NCI-H524 (cell line): ENCODE measurements at places on chromosomes 7 and 10.
A peak's percentile ranks its signal among the peaks of the same experiment; 100 is the strongest.

DNA sequence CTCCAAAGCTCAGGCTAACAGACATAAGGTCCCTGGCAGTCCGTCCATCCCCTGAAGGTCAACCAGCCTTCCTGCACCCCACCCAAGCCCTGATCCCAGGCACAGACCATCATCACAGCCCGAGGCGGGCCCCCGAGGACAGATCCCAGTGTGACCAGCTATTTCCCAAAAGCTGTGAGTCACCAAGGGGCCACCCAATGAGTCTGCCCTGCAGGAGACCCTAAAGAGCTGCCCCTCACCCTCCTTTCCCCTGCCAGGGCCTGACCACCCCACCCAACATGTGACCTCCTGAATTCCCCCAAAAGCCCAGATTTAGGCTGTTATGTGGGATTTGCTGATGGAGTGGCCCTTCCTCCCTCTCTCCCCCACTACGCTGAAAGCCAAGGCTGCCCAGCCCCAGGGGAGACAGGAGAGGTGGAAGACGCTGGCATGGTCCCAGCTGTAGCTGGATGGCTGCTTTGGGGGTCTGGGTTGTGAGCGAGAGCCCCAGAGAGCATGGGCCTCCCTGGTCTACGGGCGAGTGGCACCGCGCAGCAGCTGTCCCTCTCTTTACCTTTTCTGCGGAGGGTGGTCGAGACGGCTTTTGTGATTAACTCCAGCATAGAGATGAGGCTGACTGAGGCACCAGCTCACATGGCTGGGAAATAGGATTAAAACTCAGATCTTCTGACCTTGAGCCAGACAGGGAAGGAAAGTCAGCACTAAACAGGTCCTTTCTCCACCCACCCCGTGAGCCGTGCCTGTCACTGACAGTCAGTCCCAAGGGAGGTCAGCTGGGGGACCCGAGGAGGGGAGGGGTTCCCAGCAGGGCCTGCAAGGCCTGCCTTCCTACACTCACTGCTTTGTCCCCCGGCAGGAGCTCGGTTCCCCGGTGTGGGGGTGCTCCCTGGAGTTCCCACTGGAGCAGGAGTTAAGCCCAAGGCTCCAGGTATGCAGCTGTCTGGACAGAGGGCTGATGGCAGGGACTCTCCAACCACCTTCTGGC lies 16.7 kb downstream of the ELN start:
- no peak for DNase-seq

GRCh38 chr7:151381348-151382078 lies 28.3 kb downstream of the WDR86 start:
- no peak for DNase-seq

- no peak for DNase-seq
These were observed 336.8 kb downstream of the WDR11 start for GRCh38 chr10:121188005-121188404.

- no peak for DNase-seq
These were observed 229.5 kb downstream of the CNTNAP2 start for GRCh38 chr7:146346096-146346495.

GRCh38 chr7:79281426-79281825 lies 172.0 kb downstream of the MAGI2 start:
- no peak for DNase-seq

GRCh38 chr10:110404413-110404812 lies 93.3 kb upstream of the DUSP5 start:
- no peak for DNase-seq

- no peak for DNase-seq
These were observed 44.3 kb downstream of the MACC1 start for GRCh38 chr7:20172736-20173334.

DNA sequence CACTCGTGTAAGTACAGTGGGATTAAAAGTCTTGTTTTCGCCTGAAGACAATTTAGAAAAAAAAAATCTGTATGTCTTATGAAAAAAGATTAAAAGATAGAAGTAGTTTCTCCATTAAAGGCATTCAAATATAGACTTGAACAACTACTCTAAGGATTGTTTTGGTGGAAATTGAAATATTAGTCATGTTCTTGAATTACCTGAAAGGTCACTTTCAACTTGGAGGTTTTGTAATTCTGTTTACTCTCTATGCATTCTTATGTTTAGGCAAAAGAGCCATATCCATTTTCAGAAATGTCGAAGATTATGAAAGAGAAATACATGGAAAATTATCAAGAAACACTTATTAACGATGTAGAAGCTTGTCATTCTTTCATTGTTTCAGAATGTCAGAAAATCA lies 373.7 kb downstream of the ARL4A start:
- DNase-seq = no peak

GRCh38 chr7:155373359-155374273 lies 75.9 kb downstream of the INSIG1 start:
- DNase-seq = no peak

- no peak for DNase-seq
These were observed 183.4 kb downstream of the DNAJB6 start for GRCh38 chr7:157520249-157520648.

- DNase-seq = no peak
These were observed 161.6 kb downstream of the PKD1L1 start for GRCh38 chr7:47786557-47787248.

DNA sequence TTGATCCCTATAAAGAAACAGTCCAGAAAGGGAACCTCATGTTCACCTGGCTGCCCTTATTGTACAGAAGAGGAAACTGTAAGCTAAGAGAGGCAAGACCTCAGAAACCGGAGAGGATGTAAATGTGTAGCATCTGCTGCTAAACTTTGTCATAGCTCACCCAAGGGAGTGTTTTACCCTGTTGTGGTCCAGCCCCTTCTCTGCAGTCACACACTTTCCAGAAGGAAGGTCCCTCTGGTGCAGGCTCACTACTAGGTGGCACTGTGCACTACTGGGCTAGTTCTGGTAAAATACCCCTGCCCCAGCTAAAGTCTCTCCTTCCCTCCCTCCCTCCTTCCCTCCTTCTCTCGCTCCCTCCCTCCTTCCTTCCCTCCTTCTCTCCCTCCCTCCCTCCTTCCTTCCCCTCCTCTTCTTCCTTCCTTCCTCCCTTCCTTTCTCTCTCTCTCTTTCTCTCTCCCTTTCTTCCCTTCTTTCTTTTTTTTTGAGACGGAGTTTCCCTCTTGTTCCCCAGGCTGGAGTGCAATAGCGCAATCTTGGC lies 42.5 kb upstream of the LCOR start:
- DNase-seq = peak; percentile 40

GRCh38 chr7:139500770-139501138 lies 17.3 kb upstream of the KLRG2 start:
- DNase-seq = no peak

DNA sequence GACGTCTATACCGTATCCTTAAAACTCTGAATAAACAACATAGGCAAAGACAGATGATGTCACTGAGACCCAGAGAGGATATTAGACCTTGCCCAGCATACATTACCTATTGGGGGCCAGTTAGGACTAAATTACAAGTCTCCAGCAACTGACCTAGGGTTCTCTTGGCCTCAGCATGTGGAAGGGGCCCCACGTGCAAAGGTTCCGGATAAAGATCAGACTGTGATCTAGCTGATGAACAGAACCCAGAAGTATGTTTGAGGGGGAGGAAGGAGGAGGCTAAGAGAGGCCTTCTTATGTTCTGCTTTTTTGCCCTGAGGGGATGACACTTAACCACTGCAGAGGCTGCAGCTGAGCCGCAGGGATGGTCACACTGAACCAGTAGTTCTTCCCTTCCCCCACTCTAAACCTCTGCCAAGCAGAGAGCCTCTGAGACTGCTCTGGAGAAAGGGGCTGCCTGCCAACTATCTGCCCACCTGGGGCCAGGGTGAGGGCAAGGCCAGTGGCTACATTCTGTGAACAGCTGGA lies 24.0 kb upstream of the KMT2C start:
- no peak for DNase-seq

DNA sequence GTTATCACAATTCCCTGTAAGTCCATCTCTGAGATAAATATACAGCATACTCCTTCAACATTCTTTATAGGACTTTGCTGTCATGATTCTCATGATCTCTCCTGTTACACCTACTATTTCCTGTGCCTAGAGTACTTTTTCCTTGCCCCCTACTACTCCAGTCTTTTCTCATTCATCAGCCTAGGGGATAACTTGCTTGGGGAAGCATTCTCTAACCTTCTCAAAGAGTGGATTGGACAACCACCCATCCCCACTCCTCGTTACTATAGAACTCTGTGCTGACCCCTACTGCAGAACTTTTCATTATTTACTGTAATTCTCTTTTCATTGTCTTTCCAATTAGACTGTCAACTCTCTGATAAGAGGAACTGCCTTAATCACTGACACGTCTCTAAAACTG lies 57.4 kb upstream of the TFEC start:
- DNase-seq = no peak

DNA sequence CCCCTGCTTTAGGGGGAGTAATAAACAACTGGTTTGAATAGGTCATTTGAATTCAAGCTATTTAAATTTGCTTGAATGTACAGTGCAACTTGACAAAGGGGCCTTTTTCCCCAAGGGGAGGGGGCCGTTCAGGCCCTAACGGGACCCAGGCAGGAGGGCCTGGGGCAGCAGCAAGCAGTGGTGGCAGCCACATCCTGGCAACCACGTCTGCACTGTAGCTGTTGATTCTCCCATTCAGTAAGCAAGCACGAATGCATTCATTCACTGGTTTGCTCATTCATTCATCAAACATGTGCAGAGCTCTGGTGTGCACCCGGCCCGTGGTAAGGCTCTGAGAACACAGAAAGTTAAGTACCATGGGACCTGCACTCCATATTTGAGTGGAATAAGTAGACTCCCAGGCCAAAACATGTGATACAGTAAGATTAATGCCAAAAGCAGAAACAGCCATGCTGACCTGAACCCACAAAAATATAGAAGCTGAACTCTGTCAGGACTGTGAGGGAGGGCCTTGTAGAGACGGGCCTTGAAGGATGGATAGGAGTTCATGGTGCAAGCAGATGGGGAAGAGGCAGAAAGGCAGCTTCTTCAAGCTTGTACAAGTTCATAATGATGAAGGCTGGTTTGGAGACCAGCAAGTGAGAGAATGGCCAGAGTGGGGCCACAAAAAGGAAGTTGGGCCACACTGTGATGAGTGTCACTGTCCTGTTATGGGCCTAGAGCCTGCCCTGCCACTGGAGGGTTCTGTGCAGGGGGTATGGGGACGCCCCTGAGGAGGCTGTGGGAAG lies 29.3 kb upstream of the C10orf53 start:
- no peak for DNase-seq

GRCh38 chr10:110918269-110918642 lies 724 bp downstream of the BBIP1 start:
- peak; percentile 65 for DNase-seq

GRCh38 chr7:127959770-127960169 lies 71.5 kb downstream of the LRRC4 start:
- no peak for DNase-seq

DNA sequence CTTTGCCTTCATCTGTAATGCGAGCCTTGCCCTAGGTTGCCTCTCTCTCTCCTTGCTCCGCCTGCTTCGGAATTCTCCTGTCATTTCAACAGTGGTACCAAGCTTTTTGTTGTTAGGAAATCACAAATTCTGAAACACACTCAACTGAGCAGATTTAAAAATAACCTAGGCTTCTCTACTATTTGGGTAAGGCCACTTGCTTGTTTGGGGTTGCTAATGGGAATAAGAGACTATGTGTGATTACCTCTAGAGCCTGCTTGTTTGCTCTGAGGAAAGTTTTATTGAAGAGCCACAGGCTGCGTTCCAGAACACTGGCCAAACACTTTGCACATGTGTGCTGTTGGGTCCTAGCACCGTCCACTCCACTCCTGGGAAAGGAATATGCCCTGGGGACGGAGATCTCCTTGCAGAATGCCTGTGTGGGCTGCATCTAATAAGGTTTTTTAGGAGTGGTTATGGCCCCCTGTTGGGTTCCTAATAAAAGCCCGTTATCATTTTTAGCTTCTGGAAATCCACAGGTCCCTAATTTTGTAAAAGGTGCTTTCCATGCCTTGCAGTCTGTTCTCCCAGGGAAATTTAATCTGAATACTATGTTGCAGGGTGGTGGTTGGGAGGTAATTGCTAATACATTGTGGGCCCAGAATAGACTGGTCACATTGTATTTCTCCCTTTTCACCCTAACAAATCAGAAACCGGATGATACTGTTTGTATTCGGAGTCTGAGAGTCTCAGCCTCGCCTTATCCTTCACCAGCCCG lies 68.7 kb upstream of the KLF6 start:
- no peak for DNase-seq

- no peak for DNase-seq
These were observed 79.5 kb upstream of the GPR141 start for GRCh38 chr7:37604078-37604477.

DNA sequence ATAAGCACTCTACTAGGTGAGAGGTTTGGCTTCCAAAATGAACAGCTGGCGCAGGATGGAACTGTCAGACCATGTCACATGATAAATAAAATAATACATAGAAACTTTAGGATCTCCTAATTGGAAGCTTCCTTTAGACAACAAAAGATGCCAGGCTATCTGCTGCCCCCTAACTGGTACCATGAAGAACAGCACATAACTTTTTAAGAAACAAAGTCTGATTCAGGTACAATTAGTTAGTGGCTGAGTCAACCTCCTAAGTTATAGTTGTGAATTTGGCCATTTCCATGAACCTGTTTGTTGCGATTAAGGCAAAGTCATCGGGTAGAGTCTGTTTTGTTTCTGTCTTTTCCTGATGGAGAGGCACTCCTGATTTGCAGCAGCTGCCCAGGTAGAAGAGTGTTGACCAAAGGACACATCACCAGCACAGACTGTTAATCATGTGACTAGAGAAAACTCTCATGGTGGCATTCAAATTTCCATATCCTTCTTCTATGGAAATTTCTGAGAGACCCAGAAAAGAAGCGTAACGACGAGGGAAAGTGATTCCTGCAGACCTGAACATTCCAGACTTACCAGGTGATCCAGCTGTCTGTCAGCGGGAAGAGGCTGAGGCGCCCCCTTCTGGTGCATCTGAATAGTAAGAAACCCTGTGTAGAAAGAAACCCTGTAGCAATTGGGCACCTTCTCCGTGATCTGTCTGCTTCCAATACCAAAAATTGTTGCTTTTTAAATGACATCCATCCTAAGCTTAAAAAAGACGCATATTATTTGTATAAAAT lies 8.6 kb upstream of the INHBA start:
- DNase-seq = peak; percentile 60

GRCh38 chr10:130964771-130965170 lies 346.8 kb downstream of the TCERG1L start:
- no peak for DNase-seq

GRCh38 chr10:108779501-108779900 lies 1143.8 kb downstream of the XPNPEP1 start:
- no peak for DNase-seq

DNA sequence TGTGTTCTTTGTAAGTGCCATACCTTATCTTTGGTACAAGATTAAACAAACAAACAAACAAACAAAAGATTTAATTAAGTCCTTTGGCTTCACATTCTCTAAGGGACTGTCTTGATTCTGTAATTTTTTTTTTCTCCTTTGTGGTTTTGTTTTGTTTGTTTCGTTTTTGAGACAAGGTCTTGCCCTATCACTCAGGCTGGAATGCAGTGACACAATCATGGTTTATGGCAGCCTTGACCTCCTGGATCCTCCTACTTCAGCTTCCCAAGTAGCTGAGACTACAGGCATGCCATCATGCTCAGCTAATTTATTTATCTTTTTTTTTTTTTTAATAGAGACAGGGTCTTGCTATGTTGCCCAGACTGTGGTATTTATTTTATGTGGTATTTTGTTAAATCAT lies 165.8 kb downstream of the LRRC4 start:
- peak; percentile 26 for DNase-seq
